Hepatocyte (in vitro differentiated cells): ENCODE measurements at places on chromosomes 4 and X.

GRCh38 chr4:1323635-1324442 is 23.2 kb upstream of the UVSSA start:
- DNase-seq = no peak

DNA sequence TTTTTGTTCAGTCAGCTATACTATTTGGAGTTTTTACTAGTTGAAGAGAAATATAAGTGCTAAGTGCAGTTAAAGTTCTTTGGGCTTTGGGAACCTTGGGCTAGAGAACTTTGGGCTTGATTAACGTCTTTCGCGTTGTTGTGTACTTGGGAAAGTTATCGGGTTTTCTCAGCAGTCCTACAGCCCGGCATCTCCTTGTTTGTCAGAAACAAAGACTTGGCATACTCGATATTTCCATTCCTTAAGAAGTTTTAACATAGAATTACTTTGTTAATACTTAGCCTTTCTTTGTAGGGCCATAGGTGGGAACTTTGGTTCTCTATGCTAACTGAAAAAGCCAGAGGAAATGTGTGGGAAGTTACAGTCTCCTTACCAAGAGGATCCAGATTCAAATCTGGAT is 28.7 kb downstream of the RAPGEF2 start:
- DNase-seq = no peak

- DNase-seq = peak; percentile 23
Measured at GRCh38 chr4:128859887-128860677, 50.6 kb downstream of the JADE1 start.

DNA sequence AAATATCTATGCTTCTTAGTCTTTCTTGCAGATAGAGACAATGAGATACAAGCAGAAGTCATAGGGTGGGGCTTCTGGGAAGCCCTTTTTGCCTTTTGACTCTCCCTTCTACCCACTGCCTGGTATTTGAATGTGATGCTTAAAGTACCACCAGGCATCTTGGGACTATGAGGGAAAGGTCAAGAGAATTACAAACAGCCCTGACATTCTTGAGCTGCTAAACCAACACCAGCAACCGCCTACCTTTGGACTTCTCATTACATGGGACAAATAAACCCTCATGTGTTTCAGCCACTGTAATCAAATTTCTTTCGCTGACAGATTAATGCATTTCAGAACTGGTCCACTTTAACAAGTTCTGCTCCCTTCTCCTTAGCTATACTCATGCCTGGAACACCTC is 112.8 kb downstream of the LUZP4 start:
- no peak for DNase-seq

- DNase-seq = no peak
Measured at GRCh38 chr4:142683997-142684396, 162.1 kb downstream of the INPP4B start.

DNA sequence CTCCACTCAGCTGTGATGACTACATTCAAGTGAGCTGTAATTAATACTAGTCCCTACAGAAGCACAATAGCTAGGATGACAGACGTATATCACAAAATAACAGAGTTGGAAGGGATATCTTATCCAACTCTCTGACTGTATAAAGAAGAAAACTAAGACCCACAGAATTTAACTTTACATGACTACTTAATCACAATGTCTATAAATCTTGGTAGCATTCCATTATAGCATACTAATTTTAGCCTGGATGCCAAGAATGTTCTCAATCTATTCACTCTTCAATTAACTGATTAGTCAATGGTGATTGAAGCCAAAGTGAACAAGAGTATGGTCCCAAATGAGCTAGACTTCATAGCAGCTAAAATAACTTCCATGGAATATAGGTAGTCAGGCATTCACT is 31.2 kb downstream of the RPS6KA6 start:
- DNase-seq = no peak

DNA sequence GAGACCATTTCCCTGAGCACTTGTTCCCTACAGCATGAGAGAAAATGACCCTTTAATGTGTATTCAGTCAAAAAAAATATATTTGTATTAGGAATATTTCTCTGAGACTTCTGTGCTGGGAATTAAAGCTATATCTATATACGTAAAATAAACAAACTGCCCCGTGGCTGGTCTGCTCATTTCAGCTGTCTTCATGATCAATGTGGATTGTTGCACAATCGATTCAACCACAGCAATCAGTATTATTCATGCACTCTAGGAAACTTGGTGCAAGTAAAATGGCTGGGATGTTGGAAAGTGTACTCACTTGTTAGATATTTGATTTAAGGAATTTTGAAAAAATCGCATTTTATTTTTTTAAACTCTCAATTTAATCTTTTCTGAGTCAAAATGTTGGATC is 307.9 kb upstream of the ZFP42 start:
- no peak for DNase-seq

DNA sequence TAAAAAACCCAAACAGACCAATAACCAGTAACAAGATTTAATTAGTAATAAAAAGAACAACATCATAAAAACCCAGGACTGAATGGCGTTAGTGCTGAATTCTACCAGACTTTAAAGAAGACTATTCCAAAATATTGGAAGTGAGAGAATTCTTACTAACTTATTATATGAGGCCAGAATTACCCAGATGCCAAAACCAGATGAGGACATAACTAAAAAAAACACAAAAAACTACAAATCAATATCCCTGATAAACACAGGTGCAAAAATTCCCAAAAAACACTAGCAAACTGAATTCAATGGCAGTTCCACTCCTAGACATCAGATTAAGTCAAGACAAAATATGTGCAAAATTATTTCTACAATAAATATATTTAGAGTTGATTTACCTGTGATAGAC is 400.1 kb upstream of the PABPC4L start:
- DNase-seq = no peak

- DNase-seq = no peak
Measured at GRCh38 chr4:121221201-121221600, 57.1 kb upstream of the TNIP3 start.

DNA sequence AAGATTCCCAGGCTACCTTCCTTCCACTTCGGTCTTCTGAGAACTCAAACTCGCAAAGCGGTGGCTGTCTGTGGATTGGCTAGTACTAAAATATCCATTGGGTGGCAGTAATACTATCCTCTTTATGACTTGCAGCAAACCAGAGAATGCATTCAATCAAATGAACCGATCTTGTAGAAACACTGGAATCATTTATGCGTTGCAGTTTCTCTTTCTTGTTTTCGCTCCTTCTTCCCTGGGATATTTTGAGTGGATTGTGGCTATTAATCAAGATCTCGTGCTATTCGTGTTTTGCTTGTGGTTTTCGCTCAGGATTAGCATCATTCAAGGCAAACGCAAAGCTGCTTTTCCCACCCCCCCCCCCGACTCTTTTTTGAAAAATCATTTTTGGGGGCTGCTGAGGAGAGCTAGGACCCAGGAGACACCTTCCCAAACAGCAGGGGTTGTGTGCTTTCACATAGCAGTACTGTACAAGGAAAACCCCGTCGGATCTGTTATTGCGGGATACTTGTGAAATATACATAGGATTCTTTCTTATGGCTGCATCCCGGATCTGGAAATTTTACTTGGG is at the start of gene IL1RAPL1:
Gene IL1RAPL1, plus strand, starts transcription at position 466 of the 571 bp plus-strand sequence.
- peak; percentile 52 for DNase-seq

- DNase-seq = no peak
Measured at GRCh38 chrX:19814778-19815177, 72.6 kb downstream of the SH3KBP1 start.

DNA sequence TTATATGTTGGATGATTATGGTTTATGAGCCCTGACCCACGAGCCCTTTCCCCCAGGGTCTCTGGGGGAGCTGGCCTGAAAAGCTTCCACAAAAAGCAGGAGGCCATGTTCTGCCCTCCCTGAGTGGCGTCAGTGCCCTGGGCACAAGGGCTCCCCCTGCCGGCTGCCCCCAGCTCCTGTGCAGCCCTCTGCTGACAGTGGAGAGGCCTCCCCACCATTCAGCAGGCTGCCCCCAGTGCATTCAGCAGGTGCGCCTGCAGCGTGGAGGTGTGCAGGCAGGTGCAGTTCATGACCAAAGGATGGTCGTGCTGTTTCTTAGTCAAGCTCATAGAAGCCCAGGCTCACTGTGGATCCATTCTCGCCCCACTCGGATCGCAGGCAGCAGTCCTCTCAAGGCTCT is 12.5 kb upstream of the S100P start:
- DNase-seq = no peak

- DNase-seq = no peak
Measured at GRCh38 chrX:15236146-15236545, 33.7 kb downstream of the ASB9 start.

- peak; percentile 34 for DNase-seq
Measured at GRCh38 chrX:3184176-3184930, 143.1 kb downstream of the ARSF start.

GRCh38 chr4:41176340-41176739 is 38.0 kb downstream of the APBB2 start:
- DNase-seq = no peak

DNA sequence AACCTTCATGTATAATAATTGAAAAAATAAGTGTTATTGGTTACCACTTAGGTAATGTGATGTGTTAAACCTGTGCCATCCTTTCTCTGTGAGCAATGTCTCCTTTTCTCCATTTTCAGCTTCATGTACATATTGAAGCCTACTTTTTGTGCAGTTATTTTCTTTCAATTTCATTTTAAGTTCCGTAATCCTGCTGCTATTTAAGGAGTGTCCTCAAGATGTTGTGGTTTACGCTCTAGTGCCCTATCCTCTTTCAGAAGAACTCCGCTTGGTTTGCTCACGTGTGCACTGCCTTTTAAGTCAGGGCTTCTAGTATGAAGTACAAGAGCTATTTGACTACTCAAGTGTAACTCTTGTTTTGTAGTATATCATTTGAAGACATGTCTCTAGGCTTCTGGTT is 2253.2 kb upstream of the TENM3 start:
- no peak for DNase-seq

- DNase-seq = no peak
Measured at GRCh38 chrX:153445106-153445855, 575 bp downstream of the TREX2 start.

DNA sequence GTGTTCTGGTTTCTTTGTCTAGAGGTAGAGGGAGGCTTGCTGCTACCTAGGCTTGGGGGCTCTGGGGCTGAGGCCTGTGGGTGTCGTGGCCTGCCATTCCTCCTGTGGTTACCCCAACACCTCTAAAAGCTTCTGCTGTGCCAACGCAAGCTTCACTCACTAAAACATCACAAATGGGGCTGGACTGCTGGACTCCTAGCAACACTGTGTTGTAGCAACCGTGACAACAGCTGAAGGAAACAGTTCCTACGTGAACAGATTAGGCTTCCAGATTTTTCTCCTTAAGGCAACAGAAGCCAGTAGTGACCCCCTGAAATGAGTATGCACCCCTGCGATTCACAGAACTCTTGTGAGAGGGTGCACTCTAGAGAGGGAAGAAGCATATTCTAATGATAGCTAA is 138.3 kb upstream of the TEX13D start:
- DNase-seq = no peak

DNA sequence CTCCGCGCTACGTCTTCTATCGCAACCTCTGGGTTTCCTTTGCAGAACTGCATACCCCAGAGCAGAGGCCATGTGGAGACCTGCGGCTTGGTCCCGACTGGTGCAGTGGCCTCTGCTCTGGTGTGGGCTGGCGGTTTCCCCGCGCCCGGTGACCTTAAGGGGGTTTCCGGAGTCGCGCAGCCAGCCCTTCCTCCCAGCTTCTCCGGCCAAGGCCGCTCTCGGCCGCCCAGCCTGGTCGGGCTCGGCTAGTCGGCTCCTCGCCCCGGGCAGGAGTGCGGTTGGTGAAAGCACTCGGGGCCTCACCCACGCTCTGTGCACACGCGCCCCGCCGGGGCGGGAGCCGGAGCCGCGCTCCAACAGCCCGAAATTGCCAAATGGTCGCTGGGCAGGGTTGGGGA is 84.9 kb downstream of the BCOR start:
- no peak for DNase-seq

DNA sequence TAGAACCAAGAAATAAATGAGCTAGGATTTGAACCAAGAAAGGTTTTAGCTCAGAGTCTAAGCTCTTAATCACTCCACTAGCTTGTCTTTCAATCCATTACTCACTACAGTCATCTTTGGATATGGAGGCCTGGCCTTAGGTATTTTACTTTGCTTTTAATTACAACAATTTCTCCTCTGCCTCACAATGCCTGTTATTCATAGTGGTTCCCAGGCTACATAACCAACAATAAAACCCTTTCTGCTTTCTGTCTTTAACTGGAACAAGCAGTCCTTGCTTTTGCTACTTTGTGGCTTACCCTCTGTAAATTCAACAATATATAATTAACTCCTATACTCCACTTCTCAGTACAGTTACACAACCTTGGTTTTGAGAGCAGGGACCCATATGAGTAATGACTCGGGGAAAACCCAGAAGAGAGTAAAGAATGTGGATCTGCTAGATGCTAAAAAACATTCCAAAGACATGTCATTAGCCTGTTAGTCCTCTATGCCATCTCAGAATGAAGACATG is 94.7 kb upstream of the NAP1L5 start:
- peak; percentile 34 for DNase-seq
